NCI-H2081 (cell line): ENCODE measurements at places on chromosomes 4 and X.
A peak's percentile ranks its signal among the peaks of the same experiment; 100 is the strongest.

GRCh38 chrX:1480082-1480785 is 27.5 kb upstream of the ASMTL start:
- no peak for DNase-seq

- no peak for DNase-seq
Measured at GRCh38 chr4:111595456-111595855, 549.8 kb upstream of the FAM241A start.

DNA sequence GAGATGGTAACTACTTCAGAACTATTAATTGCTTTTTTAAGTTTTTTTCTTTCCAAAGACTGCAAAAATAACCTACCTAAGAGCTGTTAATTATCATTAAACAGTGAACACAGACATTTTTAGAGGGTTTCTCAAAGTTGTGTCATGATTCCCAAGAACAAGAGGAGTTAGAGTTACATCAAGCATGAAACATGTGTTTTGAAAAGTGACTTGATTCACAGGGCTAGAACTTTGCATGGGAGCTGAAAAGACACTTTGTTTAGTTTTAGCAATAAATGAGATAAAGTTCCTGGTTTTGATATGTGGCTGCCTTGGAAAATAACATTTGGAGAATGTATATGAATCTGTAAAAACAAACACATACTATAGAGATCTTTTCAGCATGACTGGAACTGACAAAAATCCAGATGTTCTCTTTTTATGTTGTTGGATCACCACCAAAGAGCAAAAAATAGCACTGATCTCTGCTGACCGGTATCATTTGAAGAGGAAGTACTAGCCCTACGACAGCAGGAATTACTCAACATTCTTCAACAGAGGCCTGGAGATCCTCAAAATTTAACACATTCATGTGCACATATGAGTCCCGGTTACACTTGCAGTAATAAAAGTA is 173.0 kb upstream of the PCDH18 start:
- DNase-seq, result no peak

GRCh38 chr4:117328333-117328732 is 243.0 kb upstream of the TRAM1L1 start:
- peak; percentile 12 for DNase-seq

GRCh38 chr4:110198435-110199416 is at the start of gene ELOVL6:
Gene ELOVL6 (minus strand): TSS chr4:110198615. CDS start chr4:110198335, 280 bp downstream.
- peak; percentile 31 for DNase-seq

- no peak for DNase-seq
Measured at GRCh38 chrX:132034648-132035047, 11.5 kb downstream of the STK26 start.

- DNase-seq, result no peak
Measured at GRCh38 chr4:112953262-112953661, 96.2 kb upstream of the ANK2 start.

- DNase-seq, result no peak
Measured at GRCh38 chr4:168522356-168522755, 25.5 kb downstream of the PALLD start.

DNA sequence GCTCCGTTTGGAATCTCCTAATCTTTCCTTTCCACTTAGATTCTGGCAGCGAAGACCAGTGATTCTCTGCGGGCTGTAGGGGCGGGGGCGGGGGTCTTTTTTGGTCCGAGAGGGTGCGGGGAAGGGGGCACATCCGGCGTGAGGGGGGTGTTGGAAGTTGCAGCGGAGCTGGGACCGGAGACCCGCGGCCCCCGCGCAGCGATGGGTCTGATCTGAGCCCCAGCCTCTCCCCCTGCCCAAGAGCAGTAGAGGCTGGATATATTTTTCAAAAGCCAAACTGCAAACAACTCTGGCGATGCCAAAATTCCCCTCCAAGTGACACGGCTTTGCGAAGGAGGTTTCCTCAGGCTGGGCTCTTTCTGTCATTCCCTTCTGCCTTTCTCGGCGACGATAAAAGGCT is 355 bp downstream of the GRID2 start:
- DNase-seq, result no peak
